Stimulated activated CD8-positive, alpha-beta memory T cell treated with anti-CD3 and anti-CD28 coated beads, Interleukin-2, amount 100 ng/mL, for 1 hour (primary cell): ENCODE measurements at places on chromosomes 11 and 22.

DNA sequence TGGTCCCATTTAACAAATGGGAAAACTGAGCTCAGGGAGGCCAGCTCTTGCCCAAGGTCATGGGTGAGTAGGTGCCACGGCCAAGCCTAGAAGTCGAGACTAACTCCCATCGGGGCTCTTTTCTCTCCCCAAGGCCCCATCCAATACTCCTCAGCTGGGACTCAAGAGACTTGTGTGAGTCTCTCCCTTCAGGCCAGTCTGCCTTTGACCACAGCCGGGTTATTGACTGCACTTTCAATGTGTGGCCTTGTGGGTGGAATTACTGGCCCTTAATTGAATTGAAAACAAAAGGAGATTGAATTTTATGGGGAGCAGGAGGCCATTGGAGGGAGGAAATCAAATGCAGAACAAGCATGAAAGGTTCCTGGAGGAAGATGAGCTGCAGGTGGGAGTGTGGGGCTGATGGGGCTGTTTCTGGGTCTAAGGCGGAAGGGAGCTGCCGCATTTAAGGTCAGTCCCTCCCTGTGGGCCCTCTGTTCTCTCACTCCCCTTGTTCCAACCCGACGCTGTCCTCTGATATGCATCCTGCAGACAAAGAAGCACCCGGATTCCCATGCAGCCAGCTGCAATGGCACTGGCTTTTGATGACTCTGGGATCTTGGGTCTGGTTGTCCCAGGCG is 552.8 kb downstream of the MIAT start:
- no peak for DNase-seq

DNA sequence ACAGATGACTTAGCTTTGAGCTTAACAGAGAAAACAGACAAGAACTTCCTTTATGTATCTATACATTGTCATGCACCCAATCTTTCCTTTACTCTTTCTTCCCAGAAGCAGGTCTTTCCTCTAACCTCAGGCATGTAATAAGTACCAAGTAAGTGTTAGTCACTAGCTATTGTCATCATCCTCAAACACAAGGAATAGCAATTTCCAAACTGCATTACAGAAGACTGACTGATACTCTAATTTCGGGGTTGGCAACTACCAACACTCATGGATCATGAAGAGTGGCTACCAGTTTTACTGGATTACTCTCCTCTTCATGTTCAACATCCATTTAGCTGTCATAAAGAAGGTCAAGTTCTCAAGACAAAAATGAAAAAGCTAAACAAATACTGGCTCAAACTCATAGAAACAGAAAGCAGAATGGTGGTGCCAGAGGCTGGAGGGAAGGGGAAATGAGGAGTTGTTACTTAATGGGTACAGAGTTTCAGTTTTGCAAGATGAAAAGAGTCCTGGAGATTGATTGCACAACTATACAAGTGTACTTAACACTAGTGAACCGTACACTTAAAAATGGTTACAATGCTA is 111.6 kb downstream of the SIK3 start:
- no peak for DNase-seq

GRCh38 chr22:47739291-47740015 is 977.0 kb downstream of the TBC1D22A start:
- no peak for DNase-seq

- DNase-seq: no peak
Observed at GRCh38 chr11:47887910-47888569, 39.9 kb upstream of the NUP160 start.

- no peak for DNase-seq
Observed at GRCh38 chr11:6539748-6540268, 42.7 kb downstream of the DNHD1 start.

DNA sequence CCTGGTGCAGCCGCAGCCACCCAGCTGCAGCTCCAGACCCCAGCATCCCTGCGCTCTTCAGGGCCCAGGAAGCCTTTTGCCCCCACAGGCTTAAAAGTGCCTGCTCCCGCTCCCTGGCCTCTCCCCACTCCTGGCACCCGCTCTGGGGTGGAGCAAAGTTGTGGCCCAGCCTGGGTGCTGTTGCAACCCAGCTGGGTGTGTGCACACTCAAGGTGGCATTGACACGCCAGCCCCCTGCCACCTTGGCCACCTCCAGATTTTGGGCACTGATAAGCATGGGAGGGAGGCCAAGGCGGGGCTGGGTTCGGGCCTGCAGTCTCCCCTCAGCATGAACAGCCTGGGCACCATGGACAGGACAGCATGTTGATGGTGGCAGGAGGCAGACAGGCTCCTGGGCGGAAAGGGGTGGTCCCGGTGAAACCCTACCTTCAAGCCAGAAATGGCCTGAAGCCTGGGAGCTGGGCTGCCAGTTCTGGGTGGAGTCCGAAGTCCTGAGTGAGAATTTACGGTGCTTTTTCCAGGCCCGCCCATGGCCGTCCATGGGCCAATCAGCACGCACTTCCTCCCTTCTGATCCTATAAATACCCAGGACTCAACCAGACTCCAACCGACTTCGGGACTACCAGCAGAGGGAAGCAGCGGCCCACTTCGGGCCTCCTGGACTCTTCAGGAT is 23.6 kb upstream of the RNASEH2C start:
- DNase-seq: no peak

GRCh38 chr11:91866642-91867041 is 358.0 kb upstream of the FAT3 start:
- DNase-seq: no peak

DNA sequence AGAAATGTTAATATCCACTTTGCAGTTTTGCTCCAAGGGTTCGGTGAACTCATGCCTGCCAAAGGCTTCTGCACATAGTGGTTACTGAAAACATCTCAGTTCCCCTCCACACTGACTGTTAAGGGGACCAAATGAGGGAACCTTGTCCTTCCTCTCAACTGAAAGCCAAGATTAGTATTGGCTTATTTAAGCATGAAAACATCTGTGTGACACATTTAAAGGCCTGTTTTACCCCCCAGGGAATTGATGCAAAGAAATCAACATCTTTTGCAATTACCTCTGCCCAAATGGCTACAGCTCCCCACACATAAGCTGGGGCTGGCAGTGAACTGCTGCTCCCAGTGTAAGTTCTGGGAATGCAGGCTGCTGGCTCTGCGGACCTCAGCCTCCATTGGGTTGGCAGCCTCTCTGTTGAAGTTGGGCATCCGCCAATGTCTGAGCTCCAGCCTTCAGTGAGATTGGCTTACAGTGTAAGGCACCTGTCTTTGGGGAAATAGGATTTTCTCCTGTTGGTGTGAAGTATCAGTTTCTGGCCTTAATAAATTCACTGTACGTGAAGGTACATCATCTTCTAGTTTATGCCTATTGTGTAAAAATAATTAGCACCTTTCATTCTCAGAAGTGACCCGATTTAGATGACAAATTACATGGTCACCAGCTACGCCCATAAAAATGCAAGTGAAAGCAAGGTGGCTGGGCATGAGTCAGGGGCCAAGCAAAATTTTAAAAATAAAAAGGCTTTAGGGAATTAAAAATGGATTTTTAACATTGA is 213.4 kb upstream of the SYN3 start:
- DNase-seq: no peak

GRCh38 chr11:17538054-17538453 is 6.2 kb downstream of the USH1C start:
- no peak for DNase-seq

- no peak for DNase-seq
Observed at GRCh38 chr11:12163181-12163941, 53.0 kb downstream of the MICAL2 start.

GRCh38 chr11:71373791-71374454 is 74.3 kb downstream of the DHCR7 start:
- DNase-seq: no peak

GRCh38 chr11:9974375-9974774 is 310.5 kb downstream of the SWAP70 start:
- no peak for DNase-seq

DNA sequence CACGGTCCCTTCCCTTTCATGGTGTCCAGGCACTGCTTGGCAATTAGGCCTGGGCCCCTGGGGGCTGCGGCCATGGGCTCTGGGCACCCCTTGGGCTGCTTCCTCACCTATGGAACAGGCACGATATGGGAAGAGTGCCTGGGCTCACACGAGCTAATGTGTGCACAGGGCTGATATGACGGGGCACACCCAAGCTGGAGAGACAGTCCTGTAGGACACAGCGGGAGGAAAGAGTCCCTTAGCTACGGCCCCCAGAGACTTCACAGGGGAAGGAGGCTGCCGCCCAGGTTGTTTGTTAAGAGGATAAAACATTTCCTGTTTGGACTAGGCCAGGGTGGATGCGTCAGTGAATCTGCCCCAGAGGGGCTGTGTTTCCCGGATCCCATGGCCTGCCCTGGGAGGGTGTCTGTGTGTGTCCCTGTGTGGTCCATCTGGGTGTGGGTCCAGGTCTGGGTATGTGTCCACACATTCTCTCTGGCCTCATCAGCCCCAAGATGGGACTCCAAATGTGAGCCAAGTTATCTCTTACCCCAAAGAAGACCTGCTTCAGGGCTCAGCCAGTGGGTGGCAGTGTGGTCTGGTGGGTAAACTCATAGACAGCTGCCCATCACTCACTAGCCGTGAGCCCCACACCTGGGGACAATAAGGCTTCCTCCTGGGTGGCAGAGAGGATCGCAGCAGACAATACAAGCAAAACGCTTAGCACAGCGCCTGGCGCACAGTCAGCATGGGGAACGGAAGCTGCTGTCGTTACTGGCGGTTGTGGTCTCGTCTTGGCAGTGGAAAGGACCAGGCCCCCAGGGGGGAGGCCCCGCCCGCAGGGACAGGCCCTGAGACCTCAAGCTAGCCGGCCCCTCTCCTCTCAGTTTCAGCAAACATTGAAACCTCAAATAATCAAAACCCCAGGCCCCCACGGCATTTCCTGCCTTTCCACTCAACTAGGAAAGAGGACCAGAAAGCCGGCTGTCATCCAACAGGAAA is 3.2 kb upstream of the EMID1 start:
- DNase-seq: peak; percentile 26

- DNase-seq: no peak
Observed at GRCh38 chr22:26998129-26998528, 340.7 kb downstream of the MIAT start.

DNA sequence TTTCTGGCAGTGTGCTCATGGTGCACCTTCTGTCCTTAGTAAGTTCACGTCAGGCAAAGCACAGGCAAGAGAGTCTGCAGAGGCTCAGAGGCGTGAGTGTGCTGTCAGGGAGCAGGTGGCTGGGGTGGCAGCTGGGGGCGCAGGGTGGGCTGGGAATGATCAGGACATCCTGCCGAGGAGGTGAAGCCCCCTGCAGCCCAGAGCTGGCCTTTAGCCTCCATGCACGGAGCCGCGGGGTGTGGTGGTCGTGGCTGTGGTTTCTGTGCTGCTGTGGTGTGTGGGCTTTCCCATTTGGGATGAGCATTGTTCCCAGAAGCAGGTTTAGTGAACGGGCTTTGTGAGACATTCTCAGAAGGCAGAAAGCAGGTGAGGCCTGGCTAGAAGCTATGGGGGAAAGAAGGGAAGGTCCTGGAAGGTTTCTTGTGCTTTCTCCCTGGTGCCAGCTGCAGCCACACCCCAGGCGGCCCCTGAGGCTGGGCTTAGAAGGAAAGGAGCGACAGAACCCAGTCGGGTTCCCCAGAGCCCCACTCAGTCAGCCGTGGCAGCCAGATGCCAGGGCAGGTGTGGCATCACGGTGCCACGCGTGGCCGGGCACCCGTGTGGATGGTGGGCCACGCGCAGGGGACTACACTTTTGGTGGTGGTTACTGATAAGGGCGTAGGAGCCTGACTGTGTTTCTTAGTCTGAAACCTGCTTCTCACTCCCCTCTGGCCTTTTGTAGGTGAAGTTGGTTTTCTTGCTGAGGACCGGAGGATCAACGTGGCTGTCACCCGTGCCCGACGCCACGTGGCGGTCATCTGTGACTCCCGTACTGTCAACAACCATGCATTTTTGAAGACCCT is 32.0 kb downstream of the IGHMBP2 start:
- no peak for DNase-seq
